IPS DF 19.7 (cell line): ENCODE measurements at places on chromosomes 2 and 18.

GRCh38 chr18:37270038-37270665 lies 295.4 kb downstream of the CELF4 start:
- no peak for DNase-seq

DNA sequence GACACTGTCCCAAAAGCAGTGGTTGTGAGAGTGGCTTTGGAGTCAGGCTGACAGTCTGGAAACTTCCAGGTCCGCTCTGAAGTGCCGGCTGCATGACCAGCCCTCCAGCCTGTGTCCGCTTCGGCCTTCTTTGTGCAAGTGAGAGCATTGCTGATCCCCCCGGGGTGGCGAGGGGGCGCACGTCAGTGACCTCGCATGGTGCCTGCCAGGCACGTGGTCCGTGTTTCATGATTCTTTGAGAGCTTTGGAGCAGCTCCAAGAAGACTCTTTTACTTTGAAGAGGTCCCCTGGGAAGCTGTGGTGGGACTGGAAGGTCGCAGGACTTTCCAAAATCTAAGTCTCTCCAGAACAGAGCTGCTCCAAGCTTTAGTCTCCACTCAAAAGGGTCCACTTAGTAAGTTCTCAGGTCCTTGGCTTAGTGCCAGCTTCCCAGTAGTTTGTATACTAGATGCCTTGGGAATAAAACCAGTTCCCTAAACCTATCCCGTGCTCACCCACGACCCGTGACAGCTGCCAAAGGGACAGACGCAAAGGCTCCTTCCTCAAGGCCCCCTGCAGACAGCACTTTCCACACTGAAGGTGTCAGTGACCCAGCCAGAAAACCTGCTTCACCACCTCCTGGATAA lies 68.8 kb downstream of the ADI1 start:
- DNase-seq = no peak

DNA sequence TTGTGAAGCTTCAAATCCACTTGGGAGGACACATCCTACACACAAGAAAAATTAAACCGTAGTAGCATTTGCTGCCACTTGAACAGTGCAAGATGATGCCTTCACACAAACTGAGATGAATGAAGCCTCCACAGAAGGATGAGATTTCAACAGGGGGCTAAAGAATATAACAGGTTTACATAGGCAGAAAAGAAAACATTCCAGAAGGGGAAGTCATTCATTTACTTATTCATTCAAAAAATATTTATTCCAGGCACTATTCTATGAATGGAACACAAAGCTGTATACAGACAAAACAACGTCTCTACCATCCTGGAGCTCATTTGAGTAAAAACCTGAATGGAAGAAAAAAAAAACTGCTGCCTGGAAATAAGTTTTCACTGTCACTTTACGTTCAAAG lies 170.5 kb downstream of the CDH20 start:
- DNase-seq = no peak

GRCh38 chr2:14615121-14615520 lies 17.4 kb upstream of the LRATD1 start:
- no peak for DNase-seq

GRCh38 chr2:21317131-21317530 lies 193.4 kb downstream of the TDRD15 start:
- peak; percentile 23 for DNase-seq

GRCh38 chr2:170846314-170846713 lies 29.6 kb downstream of the GAD1 start:
- DNase-seq = no peak

DNA sequence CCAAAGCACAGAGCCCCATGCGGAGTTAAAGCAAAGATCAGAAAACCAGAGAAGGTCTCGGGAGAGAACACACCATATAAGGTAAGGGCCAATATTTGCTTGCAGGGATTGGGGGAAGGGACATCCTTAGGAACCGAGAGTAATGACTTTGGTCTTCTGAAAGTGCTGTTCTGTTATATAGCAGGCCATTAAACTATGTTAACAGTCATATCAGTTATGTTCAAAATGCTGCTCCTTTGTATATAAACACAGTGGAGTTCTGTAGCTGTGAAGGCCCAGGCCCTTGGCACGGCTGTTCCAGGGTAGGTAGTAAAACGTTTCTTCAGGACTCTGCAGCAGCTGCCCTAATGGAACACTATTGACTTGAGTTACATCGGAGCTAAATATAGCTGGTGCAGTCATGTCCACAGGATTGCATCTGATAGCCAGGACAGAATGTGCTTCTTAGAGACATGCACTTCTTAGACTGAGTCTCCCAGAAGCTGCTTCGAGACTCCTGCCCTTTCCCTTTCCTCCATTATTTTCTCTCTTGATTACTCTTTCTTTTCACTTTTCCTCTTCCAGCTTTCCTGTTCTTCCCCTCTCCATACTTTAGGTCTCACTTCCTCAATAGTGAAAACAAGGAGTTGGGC lies 122.4 kb downstream of the SETBP1 start:
- no peak for DNase-seq

- no peak for DNase-seq
Observed at GRCh38 chr18:37721544-37722522, 156.2 kb upstream of the CELF4 start.

DNA sequence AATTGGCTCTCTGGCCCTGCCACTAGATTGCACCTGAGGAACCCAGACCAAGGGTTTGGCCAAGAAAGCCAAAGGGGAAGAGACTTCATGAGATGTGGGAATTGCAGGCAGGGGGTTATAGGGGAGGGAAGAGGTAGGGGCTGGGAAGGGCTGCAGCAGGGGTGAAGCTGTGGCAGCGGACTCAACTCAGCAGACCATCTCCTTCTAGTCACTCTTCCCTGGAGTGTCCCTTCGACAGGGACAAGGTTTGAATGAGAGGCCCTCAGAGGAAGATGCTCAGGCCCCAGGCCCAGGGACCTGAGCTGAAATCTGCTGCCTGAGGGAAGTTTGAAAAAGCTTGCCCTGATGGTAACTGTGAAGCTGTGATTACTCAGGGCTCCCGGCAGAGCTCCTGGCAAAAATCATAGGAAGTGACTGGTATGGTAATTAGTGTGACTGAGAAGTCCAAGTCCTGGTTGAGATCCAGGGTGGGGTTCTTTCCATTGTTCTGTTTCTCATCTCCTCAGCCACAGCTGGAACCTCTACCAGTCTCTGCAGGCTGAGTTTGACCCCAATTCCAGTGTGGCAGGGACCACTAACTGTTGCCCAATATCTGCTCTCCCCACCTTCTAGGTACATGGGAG lies 300.9 kb downstream of the CYP26B1 start:
- DNase-seq = no peak

- DNase-seq = no peak
Observed at GRCh38 chr2:10348891-10349290, 46.2 kb downstream of the HPCAL1 start.

DNA sequence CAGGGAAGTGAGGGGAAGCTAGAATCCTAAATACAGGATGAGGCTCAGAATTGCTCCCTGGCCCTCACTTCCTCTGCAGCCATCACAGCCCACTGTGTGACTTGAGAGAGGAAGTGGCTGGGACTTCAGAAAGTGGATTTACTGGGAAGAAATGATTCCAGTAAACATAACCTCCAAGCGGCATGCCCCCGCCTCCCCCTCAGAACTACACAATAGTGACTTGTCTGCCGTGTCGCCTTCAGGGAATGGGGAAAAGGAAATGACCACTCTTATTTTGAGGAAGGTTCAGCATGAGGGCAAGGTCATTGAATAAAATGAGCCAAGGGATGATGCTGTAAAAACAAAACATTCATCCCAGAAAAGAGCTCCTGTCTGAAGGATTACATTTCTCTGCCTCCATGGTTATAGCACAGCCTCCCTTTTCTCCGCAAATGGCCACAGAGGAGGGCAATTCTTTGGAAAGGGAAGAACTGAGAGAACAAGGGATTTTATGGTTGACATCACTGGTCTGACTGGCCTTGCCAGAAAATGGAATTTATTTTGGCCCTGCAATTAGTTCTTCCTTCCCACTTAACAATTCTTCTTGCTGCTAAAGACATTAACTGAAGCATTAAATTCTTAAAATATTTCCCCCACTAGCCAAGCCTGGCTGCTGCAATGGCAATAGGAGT lies 78.9 kb upstream of the DAPL1 start:
- no peak for DNase-seq

- no peak for DNase-seq
Observed at GRCh38 chr2:239249776-239250175, 151.0 kb downstream of the HDAC4 start.

DNA sequence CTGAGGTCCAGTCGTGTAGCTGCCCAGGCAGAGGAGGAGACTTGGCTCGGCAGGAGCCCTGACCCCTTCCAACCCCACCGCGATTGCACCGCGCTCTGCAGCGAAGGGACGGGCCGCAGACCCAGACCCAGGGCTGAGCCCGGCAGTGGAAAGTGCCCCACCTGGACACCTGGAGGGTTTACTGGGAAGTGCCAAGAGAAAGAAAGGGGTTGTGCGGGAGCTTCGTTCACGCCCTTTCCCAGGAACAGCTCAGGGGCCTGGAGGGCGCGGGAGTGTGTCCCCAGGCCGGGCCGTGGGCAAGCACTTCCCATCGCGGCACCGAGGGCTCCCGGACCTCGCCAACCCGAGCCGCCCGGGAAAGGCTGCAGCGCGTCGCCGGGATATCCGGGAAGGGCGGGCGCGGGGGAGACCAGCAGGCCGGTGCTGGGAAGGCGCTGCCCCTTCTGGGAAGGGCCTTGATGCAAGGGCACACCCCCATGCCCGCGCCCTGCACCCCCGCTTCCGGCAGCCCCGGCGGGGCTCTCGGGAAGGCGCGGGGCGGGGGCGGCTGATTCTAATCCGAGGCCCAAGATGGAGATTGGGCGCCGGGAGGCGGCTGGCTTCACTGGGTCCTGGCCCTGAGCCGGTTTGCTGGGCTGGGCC lies 36.1 kb upstream of the MRPL33 start:
- DNase-seq = no peak

DNA sequence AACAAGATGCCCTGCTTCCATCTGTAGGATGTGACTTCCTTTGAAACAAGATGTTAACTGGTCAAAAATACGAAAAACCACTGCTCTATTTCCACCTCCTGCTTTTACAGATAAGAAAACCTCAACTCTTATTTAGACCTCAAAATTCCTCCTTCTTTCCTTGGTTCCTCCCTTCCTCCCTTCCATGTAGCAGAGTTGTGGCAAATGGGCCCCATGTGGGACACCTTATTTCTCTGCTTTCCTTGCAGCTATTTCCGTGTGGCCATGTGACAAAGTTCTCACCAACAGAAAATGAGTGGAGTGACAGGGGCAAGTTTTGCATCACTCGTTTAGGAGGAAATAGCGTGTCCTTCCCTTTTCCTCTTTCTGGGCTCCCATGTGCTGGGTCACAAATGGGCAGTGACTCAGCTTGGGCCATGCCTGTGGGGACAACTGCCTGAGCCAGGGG lies 69.4 kb upstream of the SMAD2 start:
- DNase-seq = no peak

DNA sequence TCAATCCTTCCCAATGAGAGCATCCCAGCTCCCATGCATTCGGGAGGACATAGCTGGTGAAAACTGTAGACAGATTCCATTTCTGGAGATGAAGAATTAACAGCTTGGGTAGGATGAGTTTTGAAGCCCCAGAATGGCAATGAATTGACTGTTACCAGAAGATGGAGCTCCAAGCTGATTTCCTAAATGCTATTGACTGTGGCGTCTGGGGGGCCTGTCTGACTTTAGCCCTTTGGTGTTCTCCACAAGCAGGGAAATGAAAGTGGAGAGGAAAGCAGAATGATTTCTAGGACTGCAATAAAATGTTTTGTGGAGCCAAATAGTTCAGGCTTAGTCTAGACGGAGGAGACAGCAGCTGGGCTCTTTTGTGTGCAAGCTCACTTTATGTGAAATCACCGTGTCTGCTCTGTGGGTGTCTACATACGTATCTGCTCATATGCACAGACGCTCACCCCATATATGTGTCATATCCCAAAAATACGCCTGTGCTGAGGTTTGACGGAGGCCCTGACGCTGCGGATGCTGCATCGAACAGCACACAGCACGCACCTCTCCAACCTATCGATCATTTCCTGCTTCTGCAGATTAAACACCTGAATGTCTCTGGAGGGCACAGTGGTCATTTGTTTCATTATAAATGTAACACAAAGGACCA lies 166.4 kb upstream of the PXDN start:
- DNase-seq = no peak

DNA sequence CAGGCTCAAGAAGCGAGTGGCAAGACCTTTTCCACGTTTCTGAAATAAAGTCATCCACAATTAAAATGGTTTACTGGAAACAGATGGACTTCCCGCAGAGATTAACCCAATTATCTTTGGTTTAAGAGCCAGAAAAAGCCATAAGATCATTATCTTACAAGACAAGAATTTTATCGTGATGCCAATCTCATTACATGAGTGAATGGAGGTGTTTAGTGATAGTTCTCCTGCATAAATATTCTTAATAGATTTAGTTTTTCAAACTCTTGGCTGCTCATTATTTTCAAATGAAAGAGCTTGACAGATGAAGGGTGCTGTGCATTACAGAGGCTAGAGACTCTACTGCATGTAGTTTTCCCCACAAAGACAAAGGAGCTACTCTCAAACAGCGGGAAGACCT lies 1028.4 kb upstream of the PIK3C3 start:
- no peak for DNase-seq

- DNase-seq = no peak
Observed at GRCh38 chr2:159613091-159613490, 3.3 kb downstream of the BAZ2B start.

DNA sequence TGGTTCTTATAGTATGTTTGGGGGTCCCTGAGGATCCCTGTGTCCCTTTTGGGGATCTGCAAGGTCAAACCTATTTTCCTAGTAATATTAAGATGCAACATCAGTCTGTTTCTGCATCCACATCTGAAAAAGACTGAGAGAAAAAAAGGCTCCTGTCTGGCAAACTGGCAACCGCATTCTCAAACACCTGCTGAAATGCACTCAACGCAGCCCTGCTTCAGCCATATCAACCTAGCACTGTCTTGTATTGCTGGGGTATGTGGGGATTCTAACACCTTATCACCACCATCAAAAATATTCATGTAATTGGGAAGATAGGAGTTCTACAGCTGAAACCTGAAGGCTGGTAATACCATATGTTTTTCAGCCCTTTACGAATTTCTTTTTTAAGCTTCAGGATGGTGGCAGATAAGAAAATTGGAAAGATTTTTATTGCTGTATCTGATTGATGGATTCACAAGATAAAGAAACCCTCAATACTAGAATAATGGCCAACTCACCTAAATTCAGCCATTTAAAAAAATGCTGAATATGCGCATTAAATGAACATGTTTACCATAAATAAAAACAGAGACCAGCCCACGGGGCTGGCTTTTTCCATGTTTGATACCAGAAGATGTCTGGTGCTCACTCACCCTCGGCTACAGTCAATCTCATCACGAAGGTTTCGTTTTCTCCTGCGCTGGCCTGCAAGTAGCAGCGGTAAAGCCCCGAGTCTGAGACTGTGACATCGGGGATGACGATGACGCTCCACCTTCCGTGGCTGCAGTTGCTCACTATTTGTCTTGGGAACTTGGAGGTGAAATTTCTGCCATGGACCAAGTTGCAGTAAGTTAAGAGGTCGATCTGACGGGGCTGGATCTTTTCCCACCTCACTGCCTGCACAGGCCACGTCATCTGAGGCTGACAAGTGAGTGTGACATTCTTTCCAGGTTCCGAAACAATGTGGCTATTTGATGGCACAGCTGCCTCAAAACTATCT lies 52.3 kb downstream of the CD226 start:
- no peak for DNase-seq
